Left ventricle myocardium inferior (tissue), 1 donor: ENCODE measurements at places on chromosomes 12 and 14.

GRCh38 chr14:56268673-56269072 lies 150.5 kb downstream of the PELI2 start:
- no peak for DNase-seq

DNA sequence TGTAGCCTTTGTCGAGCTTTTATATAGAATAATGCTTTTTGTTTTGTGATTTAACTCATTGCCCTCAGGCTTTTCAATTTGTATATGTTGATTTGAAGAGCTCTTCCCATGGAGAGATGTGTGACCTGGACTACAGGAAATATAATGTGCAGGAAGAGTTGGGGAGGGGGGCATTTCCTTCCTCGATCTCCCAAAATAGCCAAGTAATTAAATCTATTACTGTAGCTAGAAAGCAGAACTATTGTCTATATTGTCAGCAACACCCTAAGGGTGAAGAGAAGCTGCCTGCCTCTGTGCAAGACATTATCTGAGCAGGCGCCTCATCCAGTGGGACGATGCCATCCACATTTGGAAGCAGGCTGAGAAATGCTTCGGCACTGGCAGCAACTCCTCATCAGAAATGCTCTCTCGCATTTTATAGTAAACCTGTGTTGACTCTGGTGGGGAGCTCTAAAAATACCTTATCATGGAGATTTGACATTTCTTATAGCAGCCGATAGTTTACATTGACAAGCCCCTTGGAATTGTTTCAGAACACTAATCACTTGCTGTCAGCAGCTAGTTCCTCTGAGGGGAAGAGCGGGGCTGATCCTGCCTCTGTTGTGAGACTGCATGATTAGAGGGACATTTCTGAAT lies 392.5 kb upstream of the RGS6 start:
- no peak for DNase-seq

- DNase-seq = no peak
Measured at GRCh38 chr12:117844114-117844830, 124.5 kb downstream of the KSR2 start.

DNA sequence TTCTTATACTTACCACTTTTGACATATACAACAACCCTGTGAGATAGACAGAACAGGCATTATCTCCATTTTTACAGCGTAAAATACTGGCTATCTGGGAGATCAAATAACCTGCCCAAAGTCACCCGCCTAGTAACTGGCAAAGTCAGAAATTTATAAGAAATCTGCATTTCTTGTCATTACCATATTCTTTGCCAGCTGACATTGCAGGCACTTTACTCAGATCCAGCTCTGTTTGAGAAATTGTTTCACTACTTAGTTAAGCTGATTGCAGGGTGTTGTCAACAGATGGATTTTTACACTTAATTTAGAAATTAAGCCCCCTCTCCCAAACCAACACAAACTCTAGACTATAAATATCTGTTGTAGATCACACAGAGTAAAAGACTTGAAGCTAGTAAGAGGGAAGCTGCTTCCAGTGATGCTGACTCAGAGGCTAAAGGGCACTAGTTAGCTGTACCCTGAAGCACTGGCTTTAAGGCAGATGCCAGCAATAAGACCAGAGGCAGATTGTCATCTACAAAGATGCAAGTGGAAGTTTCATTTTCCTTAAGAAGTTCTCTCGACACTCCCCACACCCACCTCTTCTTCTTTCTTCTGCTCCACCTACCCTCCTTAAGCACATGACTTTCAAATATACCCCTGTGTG lies 153.1 kb downstream of the ANO6 start:
- no peak for DNase-seq

DNA sequence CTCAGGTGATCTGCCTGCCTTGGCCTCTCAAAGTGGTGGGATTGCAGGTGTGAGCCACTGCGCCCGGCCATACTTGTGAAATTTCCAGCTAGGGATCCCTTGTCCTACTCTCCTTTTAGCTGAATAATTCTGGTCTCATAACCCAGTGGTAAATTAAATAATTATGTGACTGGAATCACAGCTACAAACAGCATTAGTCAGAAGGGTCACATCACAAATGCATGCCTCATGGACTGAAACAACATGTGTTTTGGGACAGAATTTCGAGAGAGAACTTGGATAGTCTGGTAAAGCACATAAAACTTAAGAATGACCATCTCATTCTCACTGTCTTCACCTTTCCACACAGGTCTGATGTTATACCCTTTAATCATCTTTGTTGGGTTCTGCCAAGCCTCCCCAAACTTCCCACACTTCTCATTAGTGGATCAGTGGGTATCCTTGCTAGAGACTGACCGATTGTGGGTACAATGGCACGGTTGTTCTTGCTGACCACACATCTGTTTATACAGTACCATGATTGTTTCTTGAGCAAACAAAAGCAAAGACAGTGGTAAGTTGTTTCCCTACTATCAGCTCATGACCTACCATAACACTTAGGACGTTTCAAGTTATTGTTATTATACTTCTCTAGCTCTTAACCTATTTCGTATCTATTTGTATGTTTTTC lies 5.1 kb downstream of the GPRC5D start:
- no peak for DNase-seq

GRCh38 chr12:121791671-121792551 lies 1.6 kb downstream of the RHOF start:
- no peak for DNase-seq

GRCh38 chr12:42118136-42118879 lies 26.4 kb downstream of the GXYLT1 start:
- DNase-seq = no peak

- no peak for DNase-seq
Measured at GRCh38 chr14:95315579-95315978, 4.1 kb downstream of the CLMN start.
